Stimulated activated CD4-positive, alpha-beta T cell treated with anti-CD3 and anti-CD28 coated beads, Interleukin-1b, Interleukin-23, amount 100 ng/mL, for 4 hours (primary cell): ENCODE measurements at places on chromosomes 7 and 10.

DNA sequence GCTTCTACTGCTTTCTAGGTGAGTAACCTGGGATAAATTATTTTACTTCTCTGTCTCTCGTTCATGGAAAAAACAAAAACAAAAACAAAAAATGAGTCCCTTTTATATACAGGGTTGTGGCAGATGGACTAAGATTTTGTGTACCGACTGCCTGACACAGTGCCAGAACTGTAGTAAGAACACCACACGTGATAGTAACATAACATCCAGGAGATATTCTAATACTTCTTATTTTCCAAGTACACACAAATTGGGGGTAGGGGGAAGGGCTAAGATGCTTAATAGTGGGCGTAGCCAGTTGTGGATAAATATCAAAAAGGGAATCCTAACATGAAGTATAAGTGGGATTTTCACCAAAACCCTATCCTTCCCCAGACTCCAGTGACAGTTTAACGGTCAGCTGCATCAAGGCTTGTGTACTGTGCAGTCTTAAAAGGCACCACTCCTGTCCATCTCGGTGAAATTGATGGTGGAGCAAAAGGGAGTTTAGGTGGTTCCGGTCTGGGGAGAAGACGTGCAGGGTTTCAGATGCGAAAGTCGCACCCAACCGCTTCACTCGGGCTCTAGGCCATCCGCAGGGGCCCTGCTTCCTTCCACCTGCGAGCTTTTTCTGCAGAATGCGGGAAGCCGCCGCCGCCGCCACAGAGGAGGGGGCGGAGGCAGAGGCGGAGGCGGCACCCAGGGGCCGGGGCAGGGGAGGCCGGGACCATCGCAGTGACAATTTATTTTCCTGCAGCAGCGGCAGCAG lies at the start of gene STAMBPL1:
Gene STAMBPL1 (plus strand): TSS at position 712 of the 748 bp plus-strand sequence. CDS start 21,464 bp downstream, outside the sequence.
- DNase-seq = peak; percentile 58

DNA sequence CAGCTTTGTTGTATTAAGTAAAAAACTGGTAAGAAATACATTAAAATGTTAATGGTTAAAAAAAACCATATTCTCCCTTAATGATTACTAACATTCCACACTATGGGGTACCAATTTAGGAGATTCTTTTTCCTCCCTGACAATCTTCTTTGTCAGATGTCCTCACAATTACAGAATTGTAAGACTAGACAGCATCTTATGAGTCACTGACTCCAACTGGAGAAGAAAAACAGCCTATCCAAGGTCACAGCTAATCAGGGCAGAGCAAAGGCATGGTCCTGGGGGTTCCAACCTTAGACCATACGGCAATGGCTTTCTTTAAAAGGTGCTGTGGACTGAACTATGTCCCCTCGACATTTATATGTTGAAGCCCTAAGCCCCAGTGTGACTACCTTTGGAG lies 127.6 kb downstream of the DLG5 start:
- no peak for DNase-seq

DNA sequence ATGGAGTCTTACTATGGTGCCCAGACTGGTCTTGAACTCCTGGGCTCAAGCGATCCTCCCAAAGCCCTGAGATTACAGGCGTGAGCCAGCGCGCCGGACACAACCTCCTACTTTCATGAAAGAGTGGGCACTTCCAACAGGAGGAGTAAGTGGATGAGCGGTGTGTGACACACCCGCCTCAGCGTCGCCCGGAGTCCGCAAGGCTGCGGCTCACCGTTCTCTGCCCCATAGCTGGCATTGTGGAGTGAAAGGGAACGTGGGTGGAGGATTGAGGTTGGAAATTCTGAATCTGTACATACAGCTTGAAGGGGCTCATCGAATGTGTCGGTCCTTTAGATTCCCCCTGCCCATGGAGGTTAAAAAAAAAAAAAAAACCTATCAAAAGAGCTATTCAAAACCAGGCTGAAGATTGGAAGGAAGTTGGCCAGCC lies 524 bp upstream of the PRXL2A start:
- peak; percentile 31 for DNase-seq

DNA sequence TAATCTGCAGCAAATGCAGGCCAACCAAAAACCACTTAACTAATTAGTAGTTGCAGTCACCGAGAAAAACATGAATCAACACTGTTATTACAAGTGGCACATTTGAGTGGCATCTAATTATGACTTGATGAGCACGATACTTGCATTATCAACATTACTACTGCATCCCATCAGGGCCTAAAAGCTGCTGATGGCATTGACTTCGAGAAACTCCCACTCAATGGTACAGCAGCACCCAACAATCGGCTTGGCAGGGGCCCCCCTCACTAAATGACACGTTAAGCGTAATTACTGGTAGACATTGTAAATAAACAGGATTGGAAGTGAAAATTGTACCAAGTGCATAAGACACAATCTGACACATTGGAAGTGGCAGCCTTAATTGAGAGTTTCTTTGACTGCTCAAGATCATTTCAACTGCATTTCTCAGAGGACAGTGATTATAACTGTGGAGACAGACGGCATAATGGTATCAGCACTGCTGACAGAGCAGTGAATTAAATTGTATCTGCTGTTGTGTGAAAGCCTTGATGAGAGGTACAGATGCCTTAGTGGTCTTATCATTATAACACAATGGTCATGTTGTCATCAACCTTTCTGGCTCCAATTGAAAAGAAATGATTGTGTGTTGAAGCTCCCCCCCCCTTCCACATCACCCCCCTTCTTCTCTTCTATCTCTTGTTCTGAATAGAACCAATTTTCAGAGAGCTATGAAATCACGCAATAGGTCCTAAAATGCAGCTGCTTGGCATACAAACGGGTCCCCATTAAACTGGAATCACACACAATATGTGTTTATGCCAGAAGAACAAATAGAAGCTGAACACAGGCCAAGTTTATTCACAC lies 43.4 kb downstream of the SHTN1 start:
- DNase-seq = no peak

GRCh38 chr7:49645296-49645695 lies 128.1 kb upstream of the VWC2 start:
- DNase-seq = no peak

GRCh38 chr7:50317697-50318669 lies 13.5 kb downstream of the IKZF1 start:
- no peak for DNase-seq

GRCh38 chr7:21028186-21028585 lies 241.5 kb upstream of the SP8 start:
- no peak for DNase-seq

DNA sequence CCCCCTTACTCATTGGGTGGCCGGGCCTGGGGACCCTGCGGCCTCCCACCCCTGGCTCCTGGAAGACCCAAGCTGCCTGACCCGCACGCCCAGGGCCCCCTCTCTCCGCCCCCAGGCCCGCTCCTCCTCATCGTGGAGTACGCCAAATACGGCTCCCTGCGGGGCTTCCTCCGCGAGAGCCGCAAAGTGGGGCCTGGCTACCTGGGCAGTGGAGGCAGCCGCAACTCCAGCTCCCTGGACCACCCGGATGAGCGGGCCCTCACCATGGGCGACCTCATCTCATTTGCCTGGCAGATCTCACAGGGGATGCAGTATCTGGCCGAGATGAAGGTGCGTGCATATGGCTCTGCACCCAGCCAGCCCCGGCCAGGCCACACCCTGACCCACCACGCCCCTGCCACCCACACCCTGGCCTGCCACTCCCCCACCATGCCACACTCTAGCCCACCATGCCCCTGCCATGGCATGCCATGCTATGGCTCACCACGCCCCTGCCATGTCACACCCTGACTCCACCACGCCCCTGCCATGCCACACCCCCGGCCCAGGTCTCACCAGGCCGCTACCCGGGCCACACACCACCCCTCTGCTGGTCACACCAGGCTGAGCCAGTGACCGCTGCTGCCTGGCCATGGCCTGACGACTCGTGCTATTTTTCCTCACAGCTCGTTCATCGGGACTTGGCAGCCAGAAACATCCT lies 18.7 kb upstream of the CSGALNACT2 start:
- no peak for DNase-seq

DNA sequence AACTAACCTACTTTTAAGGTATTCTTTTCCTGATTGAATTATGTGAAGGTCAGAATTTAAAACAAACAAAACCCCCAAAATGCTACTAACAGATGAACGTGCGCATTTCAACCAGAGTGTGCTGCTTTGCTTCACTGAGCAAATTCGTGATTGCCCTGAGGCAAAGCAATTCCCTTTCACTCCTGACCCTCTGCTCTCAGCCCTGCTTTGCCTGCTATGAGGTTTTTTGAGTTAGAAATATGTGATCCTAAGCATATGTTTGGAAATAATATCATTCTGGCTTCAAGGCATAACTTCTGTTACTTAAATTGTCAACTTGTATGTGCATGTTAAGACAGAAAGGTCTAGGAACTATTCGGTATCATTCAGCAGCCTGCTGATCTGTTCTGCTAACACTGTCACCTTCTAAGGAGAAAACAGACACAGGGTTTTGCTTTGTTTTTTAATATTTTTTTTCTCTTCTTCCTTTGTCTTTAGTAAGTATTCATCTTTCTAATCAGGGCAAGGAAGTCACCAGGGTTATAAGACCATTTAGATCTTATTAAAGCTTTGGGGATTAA lies 124.2 kb downstream of the GNAT3 start:
- no peak for DNase-seq

GRCh38 chr7:44767912-44768627 lies 19.4 kb downstream of the ZMIZ2 start:
- DNase-seq = no peak

- DNase-seq = no peak
Observed at GRCh38 chr10:120861178-120861855, 10.2 kb downstream of the WDR11 start.

GRCh38 chr7:49763791-49764190 lies 9.6 kb upstream of the VWC2 start:
- no peak for DNase-seq

- DNase-seq = no peak
Observed at GRCh38 chr7:85479918-85480643, 293.2 kb upstream of the SEMA3D start.

DNA sequence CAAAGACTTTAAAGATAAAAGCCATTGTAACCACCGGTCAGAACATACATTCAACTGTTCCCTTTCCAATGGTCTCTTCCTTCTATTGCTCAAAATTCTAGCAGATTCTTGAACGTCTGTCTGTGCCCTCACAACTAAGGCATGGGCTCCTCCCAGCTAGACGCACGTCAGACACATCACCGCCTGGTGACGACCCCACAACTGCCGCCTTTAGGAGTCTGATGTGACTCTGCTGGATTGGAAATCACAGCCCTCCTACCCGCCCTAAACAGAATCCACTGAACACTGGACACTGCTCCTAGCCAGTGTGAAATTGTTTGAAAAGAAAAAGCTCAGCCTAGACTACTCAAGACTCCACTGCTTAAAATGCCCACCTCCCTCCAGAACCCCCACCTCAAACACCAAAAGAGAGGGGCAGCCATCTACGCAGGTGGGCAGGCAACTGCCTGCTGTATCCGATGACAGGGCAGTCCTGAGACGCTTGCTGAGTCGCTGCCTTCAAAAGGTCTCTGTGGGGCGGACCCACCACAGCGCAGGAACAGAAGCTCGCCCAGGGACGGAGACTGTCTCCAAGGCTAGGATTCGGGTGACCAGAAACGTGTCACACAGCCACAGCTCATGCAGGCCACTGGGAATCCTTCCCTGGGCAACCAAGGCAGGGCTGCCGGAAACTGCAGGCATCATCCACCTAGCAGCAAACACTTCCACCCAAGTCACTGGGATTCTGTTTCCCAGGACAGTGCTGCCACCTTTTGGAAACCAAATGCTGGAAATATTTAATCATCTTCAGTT lies 34.7 kb downstream of the GSDME start:
- DNase-seq = no peak

DNA sequence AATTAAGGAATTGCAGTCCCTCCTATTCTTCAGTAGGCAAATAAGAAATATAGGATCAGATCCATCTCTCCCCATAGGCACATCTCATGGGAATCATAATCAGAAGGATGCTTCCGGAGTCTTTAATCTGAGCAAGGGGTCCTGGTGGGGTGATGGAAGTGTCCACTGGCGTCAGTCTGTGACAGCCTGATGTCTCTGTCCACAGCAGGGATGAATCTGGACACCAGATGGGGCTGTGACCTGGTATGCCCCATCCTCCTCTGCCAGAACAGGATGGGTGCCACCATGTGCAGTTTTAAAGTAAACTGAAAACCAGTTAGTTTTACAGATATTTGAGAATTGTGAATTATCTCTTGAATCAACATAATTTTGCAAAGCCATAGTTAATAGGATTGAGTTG lies 148.7 kb downstream of the C1GALT1 start:
- no peak for DNase-seq

- no peak for DNase-seq
Observed at GRCh38 chr7:142587578-142588191, 161.6 kb upstream of the PRSS1 start.

GRCh38 chr7:31094271-31094670 lies 42.2 kb downstream of the ADCYAP1R1 start:
- no peak for DNase-seq

DNA sequence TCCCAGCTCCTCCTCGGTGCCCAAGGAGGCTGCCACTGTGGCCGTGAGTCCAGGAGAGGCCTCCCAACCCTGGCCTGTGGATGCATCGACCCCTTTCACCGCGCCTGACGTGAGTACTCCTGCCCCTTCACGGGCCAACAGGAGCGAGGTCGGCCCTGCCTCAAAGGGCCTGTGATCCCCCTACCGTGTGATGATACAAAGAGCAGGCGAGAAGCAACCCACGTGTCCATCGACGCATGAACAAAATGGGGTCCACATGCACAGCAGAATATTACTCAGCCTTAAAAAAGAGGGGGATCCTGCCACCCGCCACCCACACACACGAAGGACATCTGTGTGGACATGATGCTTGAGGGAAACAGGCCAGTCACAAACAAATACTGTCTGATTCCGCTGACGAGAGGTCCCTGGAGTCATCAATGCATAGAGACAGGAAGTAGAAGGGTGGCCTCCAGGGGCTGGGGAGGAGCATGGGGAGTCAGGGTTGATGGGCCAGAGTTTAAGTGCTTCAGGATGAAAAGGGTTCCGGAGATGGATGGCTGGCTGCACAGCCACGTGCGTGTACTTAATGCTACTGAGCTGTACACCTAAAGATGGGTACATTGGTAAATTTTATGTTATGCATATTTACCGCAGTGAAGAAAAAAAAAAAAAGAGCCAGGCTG lies 151.9 kb downstream of the PRKAG2 start:
- DNase-seq = no peak

GRCh38 chr10:12081470-12081869 lies 12.7 kb downstream of the DHTKD1 start:
- DNase-seq = no peak
